ENCODE measurements at places on chromosomes 11 and 22.

- DNase-seq = no peak
Measured at GRCh38 chr22:22706253-22706915, 62.0 kb downstream of the GGTLC2 start.

DNA sequence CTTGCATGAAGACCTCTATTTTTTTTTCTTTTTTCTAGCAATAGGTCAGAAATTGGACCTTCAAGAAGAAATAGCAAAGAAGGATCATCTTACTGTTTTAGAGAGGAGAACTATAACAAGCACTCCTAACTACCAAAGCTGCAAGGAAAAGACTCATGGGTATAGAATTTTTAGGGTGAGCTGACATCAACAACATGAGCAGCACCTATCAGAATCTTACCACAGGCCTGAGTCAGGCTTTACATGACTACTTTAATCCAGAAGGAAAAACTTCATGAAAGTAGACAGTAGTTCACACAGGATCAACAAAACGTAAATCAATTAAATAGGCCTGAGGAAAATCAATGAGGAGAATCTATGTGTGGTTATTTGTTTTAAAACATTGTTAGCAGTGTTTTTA lies 130.5 kb downstream of the FAM76B start:
- DNase-seq = peak; percentile 37

DNA sequence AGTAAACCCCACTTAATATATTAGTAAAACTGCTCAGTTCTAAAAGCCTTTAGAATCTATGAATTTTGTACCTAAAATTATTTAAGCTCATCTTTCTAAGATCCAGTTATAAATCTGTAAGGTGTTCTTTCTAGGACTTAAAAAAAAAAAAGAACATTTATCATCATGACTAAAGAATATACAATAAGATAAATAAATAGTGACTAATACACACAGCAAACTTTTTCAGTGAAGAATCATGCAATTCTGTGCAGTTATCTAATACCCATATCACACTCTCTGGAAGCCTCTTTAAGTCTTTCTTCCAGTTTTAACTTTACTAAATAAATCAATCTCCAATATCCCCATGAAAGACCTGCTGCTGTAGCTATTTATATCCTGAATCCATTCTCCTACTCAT lies 59.8 kb downstream of the CEP57 start:
- DNase-seq = no peak

- DNase-seq = no peak
Measured at GRCh38 chr22:17269224-17269606, 50.0 kb upstream of the ADA2 start.

Measured in AG08395 (cell line).